ENCODE measurements at places on chromosomes 11 and 22. TPM values are rescaled to one million over a fixed set of nuclear protein-coding genes. Genes with fewer than 3 reads are reported as not detected.

Gene ACR
- not detected for total RNA-seq

Gene MS4A3
- not detected for total RNA-seq

Gene NAGA
- 45.8 TPM for total RNA-seq

Gene STX3
- 115 TPM for total RNA-seq

Gene MMP10
- 22.3 TPM for total RNA-seq

Gene AQP11
- total RNA-seq = 0.88 TPM

Gene TMEM151A
- total RNA-seq = 0.88 TPM

Gene NFAM1
- not detected for total RNA-seq

Gene CCDC73
- not detected for total RNA-seq

Gene SMTNL1
- total RNA-seq = not detected

Gene CSF2RB
- 0.14 TPM for total RNA-seq

Gene OR51B2
- total RNA-seq = not detected

Gene RFPL1
- total RNA-seq = not detected

Gene TTLL1
- total RNA-seq = 5.3 TPM

Gene TUG1
- total RNA-seq = 57.8 TPM

Gene RIN1
- 56.7 TPM for total RNA-seq

Gene BDNF
- total RNA-seq = 59.3 TPM

Gene LINC01488
- not detected for total RNA-seq

Gene TMPRSS13
- total RNA-seq = not detected

Gene OR4D5
- total RNA-seq = not detected

Gene AIFM3
- total RNA-seq = 0.22 TPM
